Caco-2 (cell line): ENCODE measurements at places on chromosomes 11 and 22. TPM values are rescaled to one million over a fixed set of nuclear protein-coding genes. Genes with fewer than 3 reads are reported as not detected.
A peak's percentile ranks its signal among the peaks of the same experiment; 100 is the strongest.

DNA sequence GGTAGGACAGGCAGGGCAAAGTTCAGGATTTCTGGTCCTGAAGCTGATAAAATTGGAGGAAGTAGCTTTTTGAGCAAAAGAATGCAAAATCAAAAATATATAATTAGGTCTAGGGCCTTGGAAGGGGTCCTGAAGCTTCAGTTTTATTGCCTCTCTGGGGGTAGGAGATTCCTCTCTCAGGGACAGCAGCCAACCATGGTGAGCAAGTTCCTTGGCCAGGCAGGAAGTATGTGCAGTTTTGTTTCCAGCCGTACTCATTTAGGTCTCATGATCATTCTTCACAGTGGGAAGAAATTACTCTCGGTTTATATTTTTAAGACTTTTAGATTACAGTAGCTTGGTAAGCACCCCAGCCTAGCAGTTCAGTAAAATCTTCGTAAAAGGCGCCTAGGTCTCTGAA, 2.9 kb upstream of the RAB38 start:
- no peak overlapping the region for H3K27ac ChIP-seq
- H3K36me3 ChIP-seq, result no peaks in the 10 kb centered on the region
- H3K27me3 ChIP-seq, result no peaks in the 10 kb centered on the region; the same call in 1 of the 2 replicates
- DNase-seq, result no peak
- no peak overlapping the region for H3K4me3 ChIP-seq

DNA sequence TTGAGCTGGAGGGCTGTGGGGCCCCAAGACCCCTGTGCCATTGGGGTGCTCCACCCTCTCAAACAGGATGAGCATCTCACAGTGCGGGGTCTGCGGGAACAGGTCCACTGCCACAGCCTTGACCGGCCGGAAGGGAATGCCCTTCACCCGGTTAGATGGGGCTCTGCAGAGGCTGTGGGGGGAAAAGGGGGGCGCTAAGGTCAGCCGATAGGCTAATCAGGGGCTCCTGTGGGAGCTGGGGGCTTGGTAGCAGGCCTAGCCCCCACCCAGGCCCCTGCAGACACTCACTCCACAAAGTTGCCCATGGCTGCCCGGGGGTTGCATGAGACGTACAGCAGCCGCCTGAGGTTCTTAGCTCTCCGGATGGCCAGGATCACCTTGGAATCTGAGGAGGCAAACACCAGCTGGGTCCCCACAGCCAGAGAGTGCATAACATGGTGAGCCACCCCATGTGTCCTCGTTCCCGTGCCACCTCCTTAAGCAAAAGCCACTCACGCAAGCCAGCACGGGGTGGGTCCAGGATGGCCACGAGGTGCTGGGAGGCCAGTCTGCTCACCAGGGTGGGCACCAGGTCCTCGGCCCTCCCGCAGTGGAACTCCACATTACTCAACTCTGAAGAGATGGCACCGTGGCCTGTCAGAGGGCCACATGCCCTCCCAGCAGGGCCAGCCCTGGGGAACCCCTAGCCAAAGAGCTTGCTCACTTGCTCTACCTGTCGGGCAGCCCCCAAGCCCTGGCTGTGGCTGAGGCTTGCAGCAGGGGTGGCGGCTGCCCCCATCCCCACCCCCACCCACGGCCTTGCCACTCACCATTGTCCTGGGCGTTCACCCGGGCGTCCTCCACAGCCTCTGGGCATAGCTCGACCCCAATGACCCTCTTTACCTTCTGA, 3.0 kb upstream of the RANBP1 start:
- DNase-seq, result no peak
- H3K27me3 ChIP-seq, result no peaks in the 10 kb centered on the region
- no peak overlapping the region for H3K4me3 ChIP-seq
- no peak overlapping the region for H3K27ac ChIP-seq
- H3K36me3 ChIP-seq, result peaks cover 3% of the 10 kb centered on the region; the same call in 1 of the 2 replicates
- 0 out of 2 replicates have a peak, but pooled peaks cover 6% of the 10 kb centered on the region for H3K4me1 ChIP-seq

DNA sequence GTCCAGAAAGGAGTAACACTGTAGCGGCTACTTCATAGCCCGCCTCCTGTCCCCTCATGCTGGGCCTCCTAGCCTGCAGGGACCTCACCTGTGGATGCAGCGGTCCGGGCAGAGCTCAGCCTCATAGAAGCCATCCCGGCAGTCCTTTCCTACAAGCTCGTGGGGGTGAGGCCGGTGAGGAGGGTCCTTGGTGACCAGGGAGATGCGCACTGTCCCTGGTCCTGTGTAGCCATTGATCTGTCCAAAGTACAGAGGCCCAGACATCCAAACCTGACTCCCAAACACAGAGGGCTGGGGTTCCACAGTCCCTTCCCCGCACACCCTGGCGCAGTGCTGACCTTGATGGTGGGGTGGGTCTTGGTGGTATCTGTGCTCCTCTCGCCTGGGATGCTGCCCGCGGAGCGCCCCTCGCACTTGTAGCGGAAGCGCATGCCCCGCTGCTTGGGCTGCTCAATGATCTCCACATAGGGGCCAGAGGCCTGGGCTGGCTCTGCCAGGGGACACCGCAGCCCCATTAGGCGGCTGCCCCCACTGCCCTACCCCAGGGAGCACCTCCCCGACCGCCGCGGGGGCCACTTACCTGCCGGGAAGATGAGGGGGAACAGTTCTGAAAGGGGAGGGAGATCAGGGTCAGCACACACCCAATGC, 993 bp downstream of the RELA start:
- peaks cover 16% of the 10 kb centered on the region; the same call in 1 of the 2 replicates for H3K4me1 ChIP-seq
- peaks cover 11% of the 10 kb centered on the region for H3K36me3 ChIP-seq
- no peak for DNase-seq
- peak overlapping the region; percentile 82 for H3K4me3 ChIP-seq
- peak overlapping the region; percentile 53 for H3K27ac ChIP-seq

DNA sequence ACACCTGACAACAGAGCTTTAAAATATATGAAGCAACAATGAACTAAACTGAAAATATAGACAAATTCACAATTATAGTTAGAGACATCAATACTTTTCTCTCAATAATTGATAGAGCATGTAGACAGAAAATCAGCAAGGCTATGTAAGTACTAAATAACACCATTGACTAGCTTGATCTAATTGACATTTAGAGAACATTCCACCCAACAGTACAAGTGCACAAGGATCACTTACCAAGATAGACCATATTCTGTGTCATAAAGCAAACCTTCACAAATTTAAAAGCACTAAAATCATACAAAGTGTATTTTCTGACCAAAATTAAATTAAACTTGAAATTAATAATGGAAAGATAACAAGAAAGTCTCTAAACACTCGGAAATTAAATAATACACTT, 562.5 kb downstream of the INSC start:
- no peak overlapping the region for H3K4me3 ChIP-seq
- no peaks in the 10 kb centered on the region for H3K27me3 ChIP-seq

C11orf16 gene
- total RNA-seq, result not detected in 2 replicates

FJX1 gene
- total RNA-seq, result 12.0 and 14.4 TPM in 2 replicates

PEX16 gene
- total RNA-seq, result 41.4 and 45.8 TPM in 2 replicates
